Occipital lobe (tissue), 3 donors: ENCODE measurements at places on chromosomes 16 and 17.

- DNase-seq: peak; percentile 42
Measured at GRCh38 chr16:19666477-19666876, 51.5 kb downstream of the KNOP1 start.

DNA sequence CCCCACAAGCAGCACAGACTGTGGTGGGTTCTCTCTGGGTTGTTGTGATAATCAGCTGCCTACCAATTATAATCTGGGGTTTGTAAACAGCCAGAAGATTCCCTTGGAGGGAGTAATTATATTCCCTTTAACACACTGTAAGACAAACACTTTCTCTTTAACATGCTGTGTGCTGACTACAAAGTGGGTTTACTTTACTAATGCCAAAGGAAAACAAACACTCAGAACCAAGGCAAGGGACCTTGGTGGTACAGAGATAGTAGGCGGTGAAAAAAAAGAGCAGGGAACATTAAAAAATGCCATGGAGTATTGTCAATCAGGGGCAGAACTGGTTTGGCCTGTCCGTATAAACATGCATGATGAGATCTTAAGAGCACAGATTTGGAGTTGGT is 3.0 kb upstream of the VAT1L start:
- DNase-seq: no peak

DNA sequence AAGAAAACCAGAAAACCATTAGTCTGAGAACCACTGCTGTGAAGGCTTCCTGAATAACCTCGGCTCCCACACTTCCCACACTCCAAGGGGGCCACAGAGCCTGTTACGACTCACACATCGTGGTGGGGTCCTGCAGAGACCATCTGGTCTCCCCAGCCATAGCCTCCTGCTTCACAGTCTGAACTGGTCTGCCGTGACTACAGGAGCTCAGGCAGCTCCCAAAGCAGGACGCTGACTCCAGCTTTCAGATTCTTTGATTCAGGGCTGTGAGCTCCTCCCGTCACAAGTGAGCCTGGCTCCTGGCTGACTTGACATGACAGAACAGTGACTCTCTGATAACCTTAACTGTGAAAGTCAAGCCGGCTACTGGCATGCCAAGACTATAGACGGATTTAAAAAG is 37.8 kb downstream of the CYB5D2 start:
- DNase-seq: no peak

DNA sequence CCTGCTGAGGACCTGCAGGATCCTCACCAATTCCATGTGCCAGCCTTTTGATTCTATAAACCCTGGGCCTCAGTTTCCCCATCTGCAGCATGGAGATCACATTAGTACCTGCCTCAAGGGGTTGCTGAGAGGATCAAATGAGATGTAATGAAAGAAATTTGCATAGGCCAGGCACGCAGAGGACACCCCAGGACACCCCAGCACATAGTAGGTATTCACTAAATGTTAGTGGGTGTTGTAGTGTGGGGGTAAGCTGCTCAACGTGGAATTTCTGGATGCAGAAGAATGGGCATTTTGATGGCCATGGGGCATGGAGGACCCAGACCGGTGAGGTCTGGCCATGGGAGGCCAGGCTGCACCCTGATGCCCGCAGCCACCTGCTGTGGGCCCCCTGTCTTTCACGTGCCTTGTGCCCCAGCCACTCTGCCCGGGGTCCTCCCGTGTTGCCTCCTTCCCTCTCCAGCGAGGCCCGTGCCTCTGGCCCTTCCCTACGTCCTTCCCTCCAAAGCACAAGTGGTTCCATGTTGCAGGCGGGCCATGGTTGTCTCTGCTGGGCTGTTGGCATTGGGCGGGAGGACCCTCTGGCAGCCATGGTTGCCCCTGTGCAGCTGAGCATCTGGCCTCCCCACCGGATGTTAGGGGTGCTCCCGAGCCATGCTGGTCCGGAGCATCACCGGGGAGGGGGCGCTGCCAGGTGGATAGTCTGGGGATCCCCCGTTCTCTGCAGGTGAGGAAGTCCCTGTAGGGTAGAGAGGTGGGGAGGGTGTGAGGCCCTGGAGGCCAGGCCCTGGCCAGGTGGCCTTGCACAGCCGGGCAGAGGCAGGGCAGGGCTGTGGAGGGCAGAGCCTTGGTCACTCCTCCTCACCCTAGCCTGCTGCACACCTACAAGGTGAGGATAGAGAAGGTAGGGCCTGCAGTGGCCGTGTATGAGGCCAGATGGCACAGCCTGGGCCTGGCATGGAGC is 8.6 kb downstream of the MAP2K3 start:
- no peak for DNase-seq

GRCh38 chr17:39813631-39814030 is 50.5 kb downstream of the IKZF3 start:
- no peak for DNase-seq

DNA sequence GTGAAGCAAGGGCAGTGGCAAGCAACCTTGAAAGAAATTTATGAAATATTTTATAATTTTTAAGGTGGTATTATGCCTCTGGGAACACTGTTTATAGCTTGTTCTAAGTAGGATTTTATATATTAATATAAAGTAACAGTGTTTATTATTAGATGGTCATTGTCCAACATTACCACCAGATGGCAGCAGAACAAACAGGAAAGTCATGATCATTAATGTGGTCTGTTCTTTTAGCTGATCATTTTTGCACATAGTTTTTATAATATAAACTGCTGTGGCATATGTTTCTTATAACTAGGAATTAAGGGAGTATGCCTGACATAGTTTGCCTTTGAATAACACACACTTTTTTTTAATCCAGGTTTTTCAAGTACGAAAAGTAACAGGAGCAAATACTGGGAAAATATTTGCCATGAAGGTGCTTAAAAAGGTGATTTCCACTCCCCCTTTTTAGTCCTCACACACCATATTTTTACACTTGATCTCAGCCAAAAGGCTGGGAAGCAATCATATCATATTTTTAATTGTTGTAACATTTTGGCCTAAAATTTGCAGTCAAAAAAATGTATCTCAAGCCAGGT is 21.4 kb downstream of the RPS6KB1 start:
- DNase-seq: no peak

GRCh38 chr16:78213751-78214150 is 114.3 kb downstream of the WWOX start:
- no peak for DNase-seq

- peak; percentile 74 for DNase-seq
Measured at GRCh38 chr17:19447085-19447583, 36.1 kb downstream of the RNF112 start.

- no peak for DNase-seq
Measured at GRCh38 chr16:55179852-55180585, 144.0 kb upstream of the IRX6 start.

DNA sequence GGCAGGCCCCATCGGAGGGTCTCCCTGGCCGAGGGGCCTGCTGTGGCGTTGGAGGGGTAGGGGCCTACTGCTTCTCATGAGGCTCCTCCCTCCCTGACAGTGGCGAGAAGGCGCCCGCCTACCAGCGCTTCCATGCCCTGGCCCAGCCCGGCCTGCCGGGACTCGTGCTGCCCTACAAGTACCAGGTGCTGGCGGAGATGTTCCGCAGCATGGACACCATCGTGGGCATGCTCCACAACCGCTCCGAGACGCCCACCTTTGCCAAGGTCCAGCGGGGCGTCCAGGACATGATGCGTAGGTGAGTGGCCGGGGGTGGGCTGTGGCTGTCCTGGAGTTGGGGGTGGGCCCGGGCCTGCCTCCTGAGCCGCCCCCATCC is 1.7 kb downstream of the CDT1 start:
- no peak for DNase-seq

GRCh38 chr17:12737740-12738469 is 51.4 kb upstream of the ARHGAP44 start:
- DNase-seq: no peak

DNA sequence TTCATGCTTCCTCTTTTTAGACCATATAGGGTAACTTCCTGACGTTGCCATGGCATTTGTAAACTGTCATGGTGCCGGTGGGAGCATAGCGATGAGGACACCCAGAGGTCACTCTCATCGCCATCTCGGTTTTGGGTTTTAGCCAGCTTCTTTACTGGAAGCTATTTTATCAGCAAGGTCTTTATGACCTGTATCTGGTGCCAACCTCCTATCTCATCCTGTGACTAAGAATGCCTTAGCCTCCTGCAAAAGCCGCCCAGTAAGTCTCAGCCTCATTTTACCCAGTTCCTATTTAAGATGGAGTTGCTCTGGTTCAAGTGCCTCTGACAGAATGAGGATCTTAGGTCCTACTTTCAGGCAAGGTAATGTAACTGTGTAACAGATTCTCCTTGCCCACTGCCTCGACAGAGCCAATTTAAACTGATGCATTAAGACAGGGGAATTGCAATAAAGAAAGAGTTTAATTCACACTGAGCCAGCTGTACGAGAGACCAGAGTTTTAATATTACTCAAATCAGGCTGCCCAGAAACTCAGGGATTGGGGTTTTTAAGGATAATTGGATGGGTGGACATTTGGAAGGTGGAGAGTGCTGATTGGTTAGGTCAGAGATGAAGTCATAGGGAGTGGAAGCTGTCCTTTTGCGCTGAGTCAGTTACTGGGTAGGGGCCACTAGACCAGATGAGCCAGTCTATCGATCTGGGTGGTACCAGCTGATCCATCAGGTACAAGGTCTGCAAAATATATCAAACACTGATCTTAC is 59.9 kb upstream of the ATF7IP2 start:
- DNase-seq: no peak

DNA sequence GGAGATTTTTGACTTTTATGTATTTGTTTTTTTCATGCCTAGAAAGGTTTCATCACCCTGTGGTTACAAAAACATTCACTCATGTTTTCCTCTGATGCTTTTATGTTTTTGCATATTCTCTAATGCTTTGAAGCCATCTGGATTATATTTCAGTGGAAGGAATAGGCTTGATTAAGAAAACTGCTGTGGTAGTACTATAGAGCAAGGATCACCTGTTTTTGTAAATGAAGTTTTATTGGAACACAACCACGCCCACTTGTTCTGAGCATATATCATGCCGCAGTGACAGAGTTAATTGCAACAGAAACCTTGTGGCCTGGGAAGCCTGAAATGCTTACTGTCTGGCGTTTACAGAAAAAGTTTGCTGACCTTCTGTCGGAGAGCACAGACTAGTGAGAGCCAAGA is 11.5 kb downstream of the COX10 start:
- no peak for DNase-seq

DNA sequence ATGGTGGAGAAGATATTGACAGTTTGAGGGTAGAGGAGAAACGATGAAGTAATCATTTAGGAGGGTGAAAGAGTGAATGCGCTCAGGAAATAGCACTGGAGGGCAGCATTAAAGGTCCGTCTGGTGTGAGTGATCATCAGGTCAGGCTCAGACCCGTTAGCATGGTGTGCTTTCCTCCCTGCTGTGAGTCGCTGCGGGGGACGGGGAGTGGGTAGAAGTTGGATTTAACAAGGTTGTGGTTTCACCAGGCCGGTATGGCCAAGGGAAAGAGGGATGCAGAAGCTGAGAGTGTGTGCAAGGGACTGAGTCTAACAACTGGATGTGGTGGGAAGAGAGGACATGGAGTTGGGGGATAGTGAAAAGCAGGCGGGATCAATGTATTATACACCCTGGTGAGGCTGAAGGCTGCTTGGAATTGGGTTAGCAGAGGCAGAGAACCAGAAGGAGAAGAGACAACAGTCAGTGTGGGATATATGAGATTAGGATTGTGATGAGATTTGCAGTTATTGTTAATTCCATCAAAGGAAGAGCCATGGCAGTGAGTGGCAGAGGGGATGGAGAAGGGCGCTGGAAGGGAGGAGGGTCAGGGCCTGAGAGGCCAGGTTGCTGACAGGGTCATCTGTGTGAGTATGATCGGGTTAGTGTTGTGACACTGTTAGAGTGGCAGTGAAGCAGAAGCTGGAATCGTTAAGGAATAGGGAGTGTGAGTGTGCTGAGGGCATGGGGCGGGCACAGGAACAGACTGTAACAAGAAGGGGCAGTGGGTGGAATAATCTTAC is 59.0 kb upstream of the TBX2 start:
- no peak for DNase-seq

DNA sequence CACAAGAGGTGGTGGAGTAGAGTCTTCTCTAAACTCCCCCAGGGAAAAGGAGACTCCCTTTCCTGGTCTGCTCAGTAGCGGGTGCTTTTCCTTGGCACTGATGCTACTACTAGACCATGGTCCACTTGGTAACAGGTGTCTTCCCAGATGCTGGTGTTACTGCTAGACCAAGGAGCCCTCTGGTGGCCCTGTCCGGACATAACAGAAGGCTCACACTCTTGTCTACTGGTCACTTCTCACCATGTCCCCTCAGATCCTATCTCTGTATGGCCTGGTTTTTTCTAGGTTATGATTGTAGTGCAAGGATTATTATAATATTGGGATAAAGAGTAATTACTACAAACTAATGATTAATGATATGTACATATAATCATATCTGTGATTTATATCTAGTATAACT is 49.7 kb upstream of the ARL4D start:
- DNase-seq: no peak

GRCh38 chr17:61412860-61413660 is 13.4 kb downstream of the TBX2 start:
- no peak for DNase-seq

- no peak for DNase-seq
Measured at GRCh38 chr16:12020009-12020408, 43.5 kb downstream of the SNX29 start.

DNA sequence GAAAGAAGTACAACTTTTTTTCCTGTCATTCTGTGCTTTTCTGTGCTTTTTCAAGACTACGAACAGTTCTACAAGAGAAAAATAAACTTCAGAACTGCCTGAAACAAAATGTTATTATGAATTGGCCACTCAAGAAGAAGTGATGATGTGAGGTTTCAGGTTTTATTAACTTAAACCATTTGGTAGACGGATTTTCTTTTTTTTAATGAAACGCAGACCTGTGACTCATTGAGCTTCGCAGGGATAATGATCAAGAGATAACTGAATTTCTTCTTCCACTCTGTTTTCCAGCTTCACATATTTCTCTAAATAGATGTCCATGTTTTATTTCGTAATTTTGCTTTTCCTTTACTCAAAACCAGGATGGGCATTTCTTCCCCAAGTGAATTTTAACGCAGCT is 32.7 kb downstream of the AIPL1 start:
- no peak for DNase-seq

DNA sequence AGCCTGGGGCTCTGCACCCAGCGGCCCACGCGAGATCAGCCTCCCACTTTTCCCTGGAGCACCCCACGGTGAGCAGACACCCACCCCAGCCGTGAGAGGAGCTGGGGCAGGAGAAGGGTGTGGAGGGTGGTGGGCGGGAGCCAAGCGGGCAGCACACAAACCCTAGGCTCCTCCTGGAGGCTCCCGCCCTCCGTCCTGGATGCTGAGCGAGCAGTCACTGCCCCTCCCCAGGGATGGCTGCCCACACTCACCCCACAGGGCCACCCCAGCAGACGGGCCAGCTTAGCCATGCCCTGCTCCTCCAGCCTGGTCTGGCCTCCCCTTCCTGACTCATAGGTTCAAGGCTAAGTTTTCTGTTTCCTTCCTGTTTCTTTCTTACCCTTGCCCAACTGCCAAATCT is 15.7 kb upstream of the ABCC3 start:
- no peak for DNase-seq
